ENCODE measurements at places on chromosomes 11 and 22.

DNA sequence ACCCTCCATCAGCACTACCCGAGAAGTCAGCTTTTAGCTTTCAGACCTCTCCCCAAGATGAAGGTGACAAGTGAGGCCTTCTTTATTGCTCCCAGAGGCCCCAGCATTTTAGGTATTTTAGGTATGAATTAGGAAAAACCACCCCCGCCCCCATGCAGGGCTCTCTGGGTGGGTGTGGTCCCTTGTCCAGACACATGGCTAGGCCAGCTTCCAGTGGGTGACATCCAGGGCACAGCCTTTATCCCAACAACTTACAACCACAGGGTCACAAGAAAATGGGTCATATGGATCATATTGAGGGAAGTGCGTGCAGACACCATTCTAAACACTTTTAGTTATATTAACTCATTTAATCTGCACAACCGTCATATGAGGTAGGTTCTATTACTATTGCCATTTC, 42.1 kb downstream of the RIBC2 start:
- no peak for DNase-seq

GRCh38 chr11:83641511-83641910, 355.3 kb upstream of the CCDC90B start:
- no peak for DNase-seq

- DNase-seq: no peak
Measured at GRCh38 chr11:1310772-1311468, 1.5 kb upstream of the TOLLIP start.

DNA sequence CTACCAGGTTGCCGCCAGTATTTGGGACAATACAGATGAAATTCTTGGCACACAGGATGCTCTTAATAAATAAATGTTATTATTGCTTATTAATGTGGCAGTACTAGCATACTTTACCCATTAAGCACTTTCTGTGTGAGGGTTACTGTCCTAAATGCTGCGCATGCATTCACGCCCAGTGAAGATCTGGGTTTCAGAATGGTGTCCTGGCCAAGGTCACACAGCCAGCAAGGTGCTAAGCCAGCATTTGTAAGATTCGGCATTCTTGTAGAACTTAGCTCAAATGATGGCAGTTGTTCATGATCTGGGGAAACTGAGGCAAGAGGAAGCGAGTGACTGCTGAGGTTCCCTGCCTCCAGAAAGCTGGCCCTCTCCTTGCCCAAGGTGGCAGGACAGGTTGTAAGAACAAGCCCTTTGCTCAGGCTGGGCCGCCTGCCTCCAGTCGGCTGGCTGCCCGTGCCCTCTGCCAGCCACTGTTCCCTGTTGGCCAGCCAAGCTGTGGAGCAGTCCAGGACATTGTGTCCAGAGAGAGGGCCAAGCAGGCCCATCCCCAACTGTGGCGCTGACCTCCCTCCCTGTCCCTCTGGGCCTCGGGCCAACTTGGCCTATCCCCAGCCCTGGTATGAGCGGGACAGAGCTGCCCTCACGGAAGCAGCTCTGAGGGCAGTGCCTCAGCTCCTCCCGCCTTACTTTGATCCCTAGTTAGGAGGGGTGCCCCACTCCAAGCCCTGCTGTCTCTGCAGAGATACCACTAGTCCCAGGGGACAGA, 28.8 kb downstream of the TOB2 start:
- no peak for DNase-seq

GRCh38 chr22:23837911-23838680, 710 bp downstream of the DERL3 start:
- no peak for DNase-seq
